Kasumi-1 (cell line): ENCODE measurements at places on chromosomes 5 and 9.
A peak's percentile ranks its signal among the peaks of the same experiment; 100 is the strongest.

DNA sequence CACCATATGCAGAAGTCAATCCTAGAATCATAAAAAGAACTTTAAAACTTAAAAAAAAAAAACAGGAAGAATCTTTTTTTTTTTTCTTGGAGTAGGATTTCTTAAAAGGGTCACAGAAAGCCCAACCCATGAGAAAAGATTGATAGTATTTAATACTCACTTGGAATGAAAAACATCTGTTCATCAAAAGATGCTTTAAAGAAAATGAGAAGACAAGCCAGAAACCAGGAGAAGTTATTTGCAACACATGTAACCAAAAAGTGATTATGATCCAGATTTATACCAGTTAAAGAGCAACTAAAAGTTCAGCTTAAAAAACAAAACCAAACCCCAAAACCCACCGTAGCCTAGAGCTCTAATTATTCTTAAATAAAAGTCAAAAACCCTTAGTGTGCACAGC, 69.3 kb downstream of the TLE4 start:
- DNase-seq, result no peak

DNA sequence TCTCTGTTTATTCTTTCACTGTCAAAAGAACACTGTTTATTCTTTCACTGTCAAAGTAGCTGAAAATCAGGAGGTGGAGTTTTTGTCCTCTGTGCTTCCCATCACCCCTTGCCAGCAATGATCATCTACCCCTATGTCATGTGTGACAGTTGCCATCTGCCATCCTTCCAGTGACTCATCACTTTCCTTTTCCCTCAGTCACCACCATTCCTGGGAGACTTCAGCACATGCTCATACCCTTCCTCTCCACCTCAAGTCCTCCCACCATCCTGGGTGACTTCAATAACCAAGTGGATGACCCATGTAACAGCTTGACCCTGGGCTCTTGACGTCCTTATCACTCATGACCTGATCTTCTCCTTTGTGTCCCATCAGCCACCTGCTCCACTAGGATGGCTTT, 43.3 kb upstream of the RASEF start:
- no peak for DNase-seq

GRCh38 chr9:75889977-75890471, 449 bp upstream of the PCSK5 start:
- peak; percentile 65 for DNase-seq

DNA sequence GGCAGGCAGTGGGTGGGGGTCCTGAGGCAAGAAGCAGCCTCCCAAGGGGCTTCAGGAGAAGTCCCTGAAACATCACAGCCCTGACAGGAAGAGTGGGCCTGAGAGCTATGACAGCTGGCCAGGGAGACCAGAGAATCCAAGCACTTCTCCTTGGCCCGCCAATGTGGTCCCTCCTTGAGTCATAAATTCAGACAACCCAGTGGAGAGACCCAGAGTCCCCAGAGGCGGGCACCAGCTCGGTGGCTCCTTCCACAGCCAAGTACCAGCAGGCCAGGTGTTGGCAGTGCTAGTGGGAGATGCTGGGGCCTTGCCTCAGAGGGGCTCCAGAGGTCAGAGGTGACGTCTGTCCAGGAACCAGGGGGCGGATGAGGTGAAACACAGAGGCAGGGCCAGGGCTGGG, 1.6 kb upstream of the DOK3 start:
- DNase-seq, result no peak

- no peak for DNase-seq
These were observed 12.6 kb downstream of the LMX1B start for GRCh38 chr9:126626127-126626925.

- no peak for DNase-seq
These were observed 154.6 kb upstream of the GNA14 start for GRCh38 chr9:77802515-77803293.

- DNase-seq, result no peak
These were observed 522.6 kb downstream of the HINT1 start for GRCh38 chr5:130642461-130642860.

DNA sequence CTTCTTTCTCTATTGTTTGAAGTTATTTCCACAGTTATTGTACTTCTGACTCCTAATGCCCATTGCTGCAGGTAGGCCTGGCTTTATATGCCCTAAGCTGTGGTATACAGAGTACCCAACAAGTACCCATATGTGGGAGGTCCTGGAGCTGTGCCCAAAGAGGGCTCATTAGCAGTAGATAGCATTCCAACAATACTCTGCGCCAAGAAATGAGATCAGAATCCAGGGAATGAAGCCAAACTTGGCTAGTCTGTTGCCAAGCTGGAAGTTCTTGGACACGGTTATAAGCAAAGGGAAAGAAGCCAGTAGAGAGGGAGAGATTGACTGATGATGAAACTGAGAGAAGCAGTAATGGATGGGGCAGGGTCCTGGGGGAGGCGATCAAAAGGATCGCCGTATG, 29.7 kb upstream of the FAM169A start:
- no peak for DNase-seq

- no peak for DNase-seq
These were observed 41.4 kb downstream of the PUM3 start for GRCh38 chr9:2802494-2802921.

DNA sequence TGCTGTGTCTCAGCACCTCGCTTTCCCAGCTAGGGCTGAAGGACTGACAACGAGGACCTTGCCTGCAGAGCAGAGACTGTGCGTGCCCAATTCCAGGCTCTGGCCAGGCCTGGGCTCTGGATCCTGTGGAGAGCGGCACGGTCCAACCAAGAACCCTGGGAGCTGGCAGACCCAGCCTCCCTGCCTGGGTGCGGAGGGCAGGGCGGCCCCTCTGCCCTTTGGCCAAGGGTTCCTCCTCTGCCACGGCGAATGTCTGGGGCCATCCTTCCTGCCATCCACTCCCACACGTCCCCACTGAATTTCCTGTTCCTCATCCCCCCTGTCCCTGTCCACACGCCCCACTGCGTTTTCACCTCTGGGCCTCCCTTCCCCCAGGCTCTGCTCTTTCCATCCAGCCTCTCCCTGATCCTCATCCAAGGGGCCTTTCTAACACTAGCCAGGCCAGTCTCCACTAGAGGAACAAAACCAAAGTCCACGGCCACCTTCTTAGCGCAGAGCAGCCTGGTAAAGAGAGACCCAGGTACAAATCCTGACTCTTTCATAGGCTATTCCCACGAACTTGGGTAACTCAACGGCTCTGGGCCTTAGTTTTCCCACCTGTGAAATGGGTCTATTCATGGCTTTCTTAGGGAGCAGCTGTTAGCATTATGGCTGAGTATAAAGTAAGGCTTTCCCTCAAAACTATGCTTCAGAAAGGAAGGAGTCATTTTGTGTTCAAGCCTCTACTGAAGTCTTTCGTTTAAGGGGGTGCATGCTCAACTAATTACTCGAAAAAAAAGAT, 95.5 kb upstream of the PHYKPL start:
- peak; percentile 72 for DNase-seq

DNA sequence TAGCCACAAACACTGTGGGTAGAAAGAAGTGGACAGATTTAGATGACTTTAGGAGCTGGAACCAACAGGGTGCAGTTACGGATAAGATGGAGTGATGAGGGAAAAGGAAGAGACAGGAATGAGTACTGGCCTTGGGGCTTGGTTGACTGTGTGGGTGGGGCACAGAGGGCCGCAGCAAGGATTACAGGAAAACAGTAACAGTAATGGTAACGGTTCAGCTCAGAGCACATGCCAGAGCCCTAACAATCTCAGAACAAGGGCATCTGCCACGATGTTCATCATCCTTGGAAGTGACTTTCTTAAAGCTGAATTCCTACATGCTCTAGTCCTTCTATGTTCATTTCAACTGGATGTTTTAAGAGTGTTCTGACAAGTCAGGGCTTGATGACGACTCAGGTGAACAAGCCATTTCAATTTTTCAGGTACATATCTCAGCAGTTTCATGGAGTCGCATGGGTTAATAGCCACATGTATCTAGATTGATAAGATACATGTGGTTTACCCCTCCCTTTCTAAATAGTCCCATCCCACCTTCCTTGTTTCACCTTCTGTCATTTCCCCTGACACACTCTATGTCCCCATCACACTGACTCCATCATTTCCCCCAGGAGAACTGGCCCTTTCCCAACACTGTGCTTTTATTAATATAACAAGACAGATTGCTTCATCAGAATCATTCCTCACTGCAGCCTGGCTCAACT, 65.0 kb downstream of the CEMIP2 start:
- no peak for DNase-seq

- no peak for DNase-seq
These were observed 246.8 kb downstream of the MSX2 start for GRCh38 chr5:174971210-174971609.

DNA sequence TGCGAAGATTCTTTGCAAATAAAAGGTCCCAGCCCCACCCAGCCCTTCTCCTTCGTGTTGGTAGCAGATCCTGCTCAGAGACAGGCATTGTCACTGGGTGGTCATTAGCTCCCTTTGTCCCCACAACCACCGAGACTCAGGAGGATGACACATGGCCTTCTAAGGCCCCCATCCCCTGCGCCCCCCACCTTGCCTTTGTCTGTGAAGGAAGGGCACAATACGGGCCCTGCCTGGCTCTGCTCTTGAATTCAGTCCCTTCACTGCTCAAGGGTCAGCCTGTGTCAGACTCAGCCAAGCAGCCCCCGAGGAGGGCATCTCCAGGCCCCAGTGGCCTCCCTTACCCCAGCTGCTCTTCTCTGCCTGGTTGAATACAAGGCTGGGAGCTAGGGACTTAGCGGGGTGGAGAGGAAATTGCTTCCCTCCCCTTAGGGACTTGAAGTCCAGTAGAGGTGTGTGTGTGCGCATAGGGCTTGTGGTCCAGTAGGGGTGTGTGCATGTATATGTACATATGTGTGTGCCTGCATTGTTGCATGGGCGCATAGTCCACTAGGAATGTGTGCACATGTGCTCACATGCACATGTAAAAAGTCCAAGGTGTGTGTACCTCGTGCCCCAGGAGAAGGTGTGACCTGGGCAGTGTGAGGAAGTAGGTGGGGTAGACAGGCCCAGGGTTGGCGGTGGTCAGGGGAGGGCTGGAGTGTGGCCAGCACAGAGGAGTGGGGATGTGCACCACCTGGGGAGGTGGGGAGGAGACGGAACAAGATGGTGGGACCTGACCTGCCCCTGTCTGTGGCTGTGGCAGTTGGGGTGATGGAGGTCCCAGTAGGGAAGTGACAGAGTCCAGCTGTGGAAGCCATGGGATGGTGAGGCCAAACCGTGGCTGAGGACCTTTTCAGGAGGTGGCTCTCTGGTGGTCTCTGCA, 59.1 kb downstream of the PHF2 start:
- no peak for DNase-seq

GRCh38 chr9:8382266-8382665, 582.7 kb upstream of the DMAC1 start:
- no peak for DNase-seq

DNA sequence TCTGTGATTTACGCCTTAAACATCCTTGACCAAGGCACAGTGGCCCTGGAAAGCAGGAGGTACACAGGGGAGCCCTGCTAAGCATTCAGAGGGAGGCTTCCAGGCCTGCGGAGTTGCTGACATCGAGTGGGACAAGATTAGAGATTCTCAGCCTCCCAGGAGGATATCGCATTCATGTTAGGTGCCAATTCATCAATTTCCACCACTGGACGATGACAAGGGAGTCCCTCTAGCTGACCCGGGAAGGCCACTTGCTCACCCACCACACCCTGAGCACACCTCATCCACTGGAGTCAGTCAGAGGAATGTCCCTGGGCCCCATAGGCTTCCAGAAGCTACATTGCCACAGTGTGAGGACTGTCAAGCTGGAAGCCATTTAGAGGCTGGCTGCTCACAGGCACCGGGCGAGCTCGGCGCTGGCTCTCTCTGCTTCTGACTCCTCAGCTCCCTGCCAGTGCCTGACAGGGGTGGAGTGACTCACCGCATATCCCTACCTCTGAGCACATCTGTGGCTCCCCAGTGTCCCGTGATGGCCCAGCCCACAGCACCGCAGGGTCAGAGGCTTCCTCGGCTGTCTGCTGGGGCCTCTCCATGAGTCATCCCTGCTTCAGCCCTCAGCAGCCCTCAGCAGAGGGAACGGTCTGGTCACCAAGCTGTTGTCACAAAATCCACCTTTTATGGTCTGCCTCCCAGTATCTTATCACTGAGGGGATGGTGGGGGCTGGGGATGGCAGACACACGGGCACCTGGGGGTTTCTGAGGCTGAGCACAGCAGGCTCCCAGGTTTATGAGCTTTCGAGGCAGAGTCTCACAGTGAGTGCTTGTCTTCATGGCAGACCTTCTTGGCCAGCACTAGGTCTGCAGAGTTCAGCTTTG, 117.5 kb downstream of the ZNF608 start:
- DNase-seq, result peak; percentile 66

- peak; percentile 27 for DNase-seq
These were observed 2.1 kb downstream of the EDIL3 start for GRCh38 chr5:84382363-84383295.

DNA sequence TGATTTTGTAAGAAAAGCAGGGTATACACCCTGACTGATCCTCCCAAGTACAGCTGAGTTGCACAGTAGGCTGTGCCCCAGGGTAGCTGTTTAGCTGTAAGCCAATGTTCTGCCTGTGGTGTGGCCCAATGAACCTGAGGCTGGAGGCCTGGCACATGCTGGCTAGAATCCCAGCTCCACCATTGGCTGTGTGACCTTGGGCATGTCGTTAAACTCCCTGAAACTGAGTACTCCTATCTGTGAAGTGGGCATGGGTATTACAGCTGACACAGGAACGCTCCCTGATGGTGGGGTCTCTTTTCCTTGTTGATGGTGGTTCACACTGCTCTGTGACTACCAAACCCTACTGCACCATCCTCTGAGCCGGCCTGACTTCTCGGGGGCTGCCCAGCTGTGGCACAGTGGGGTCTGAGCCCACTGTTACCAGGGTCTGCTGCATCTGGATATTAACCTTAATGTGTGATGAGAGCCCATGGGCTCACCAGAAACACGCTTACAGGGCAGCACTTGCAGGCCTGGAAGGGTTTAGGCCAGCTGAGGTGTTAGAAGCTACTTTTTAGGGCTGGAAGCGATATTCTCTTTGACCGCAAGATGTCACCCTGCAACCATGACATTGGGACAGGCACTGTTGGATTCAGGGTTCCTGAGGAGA, 7.0 kb upstream of the GADD45G start:
- peak; percentile 55 for DNase-seq

DNA sequence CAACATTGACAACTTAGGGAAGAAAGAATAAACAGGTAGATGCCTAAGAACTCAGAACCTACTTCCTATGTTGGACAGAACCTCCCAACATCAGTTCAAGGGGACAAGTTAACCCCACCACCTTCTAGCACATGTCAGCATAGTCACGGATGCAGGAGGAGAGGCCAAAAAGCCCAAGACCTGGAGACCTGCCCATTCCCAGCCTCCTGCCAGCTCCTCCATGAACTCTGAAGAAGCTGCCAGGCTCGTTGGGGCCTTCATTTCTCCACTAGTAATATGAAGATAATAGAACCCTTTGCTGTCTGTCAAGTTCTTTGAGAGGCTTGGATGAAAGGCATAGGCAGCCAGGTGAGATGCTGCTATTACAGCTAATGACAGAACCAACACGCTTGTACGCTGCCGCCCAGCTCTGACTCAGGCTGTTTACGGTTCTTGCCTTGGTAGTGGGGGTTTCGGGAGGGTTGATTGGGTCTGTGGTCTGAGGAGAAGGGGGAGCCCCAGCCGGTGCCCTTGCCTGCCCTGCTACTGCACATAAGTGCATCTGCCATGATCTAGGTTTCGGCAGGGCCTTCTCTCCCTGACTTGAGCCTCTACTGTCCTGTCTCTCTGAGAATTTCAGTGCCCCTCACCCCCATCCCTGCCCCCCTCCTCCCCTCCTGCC, 82.2 kb downstream of the NRG2 start:
- no peak for DNase-seq

GRCh38 chr5:149731617-149732323, 1.7 kb downstream of the PPARGC1B start:
- DNase-seq, result peak; percentile 88
